ENCODE measurements at places on chromosomes 6 and 20. TPM values are rescaled to one million over a fixed set of nuclear protein-coding genes. Genes with fewer than 3 reads are reported as not detected.

GRCh38 chr6:93017213-93017612, 402.1 kb downstream of the EPHA7 start:
- peaks cover 8% of the 10 kb centered on the region for H3K27me3 ChIP-seq
- peak; percentile 30 for DNase-seq
- H3K36me3 ChIP-seq, result no peaks in the 10 kb centered on the region
- no peak overlapping the region for H3K27ac ChIP-seq
- peaks cover 20% of the 10 kb centered on the region for H3K4me1 ChIP-seq

DNA sequence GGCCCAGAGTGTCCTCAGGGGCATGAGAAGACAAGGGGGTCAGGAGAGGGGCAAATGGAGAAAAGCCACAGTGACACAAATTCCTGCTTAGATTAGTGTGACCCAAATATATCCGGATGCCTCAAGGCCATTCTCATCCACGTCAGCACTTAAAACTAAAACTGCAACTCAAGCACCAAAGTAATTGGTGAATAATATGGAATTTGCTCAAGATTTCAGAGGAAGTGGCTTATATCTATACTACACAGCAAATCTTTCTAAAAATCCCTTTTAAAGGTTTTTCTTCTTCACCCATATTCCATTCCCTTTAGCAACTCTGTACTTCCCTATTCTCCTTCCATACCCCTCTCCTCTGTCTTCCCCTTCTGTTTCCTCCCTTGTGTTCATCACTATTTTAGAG, 15.2 kb downstream of the DEF6 start:
- H3K4me3 ChIP-seq, result no peak overlapping the region
- peaks cover 8% of the 10 kb centered on the region for H3K4me1 ChIP-seq
- no peak for DNase-seq

GRCh38 chr6:37303891-37304503, 46.1 kb upstream of the TMEM217 start:
- no peak overlapping the region for H3K27ac ChIP-seq
- no peaks in the 10 kb centered on the region for H3K4me1 ChIP-seq
- H3K36me3 ChIP-seq, result peaks cover 17% of the 10 kb centered on the region
- H3K4me3 ChIP-seq, result no peak overlapping the region
- DNase-seq, result no peak

DNA sequence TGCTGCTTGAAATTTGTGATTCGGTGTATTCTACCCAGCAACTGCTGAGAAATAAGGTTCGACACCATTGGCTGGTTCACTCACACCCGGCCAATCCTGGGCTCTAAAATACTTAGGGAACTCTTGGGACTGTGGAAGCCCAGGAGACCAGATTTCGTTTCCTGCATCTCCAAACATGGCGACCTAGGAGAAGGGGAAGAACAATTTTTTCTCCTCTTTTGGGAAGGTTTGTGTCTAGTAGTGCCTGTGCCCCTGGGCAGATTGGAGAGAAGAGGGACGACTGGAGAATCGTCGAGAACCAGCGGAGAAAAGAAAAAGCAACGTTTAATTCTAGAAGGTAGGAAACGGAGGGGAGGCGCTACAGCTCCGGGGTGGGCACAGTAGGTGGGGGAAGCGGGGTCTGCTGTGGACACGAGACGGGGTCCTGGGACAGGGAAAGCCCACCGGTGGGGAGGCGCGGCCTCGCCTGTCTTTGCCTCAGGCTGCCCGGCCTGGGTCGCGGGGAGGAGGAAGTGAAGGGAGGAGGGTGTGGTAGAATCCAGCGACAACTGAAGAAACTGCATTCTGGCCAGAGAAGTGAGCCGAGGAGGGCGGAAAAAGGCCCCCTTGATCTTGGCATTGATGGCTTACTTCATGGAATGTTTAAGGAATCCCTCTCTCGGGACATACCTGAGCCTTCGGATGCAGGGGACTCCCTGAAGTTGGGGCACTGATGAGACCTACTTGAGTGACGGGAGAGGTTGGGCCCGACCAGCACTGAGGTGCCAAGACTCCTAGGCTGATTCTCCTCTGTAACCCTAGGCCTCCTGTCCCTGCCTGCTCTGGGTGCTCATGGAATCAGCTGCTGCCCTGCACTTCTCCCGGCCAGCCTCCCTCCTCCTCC, at the start of gene BTN2A1:
TSS of gene BTN2A1 (plus strand) at position 150 of the 883 bp plus-strand sequence. CDS start at position 832, 682 bp downstream.
- H3K27ac ChIP-seq, result peak within 1 kb of the TSS; percentile 99
- peaks cover 15% of the 10 kb centered on the region for H3K4me1 ChIP-seq
- peaks cover 3% of the 10 kb centered on the region for H3K27me3 ChIP-seq
- peak; percentile 70 for DNase-seq
- peaks cover 28% of the 10 kb centered on the region for H3K36me3 ChIP-seq

DNA sequence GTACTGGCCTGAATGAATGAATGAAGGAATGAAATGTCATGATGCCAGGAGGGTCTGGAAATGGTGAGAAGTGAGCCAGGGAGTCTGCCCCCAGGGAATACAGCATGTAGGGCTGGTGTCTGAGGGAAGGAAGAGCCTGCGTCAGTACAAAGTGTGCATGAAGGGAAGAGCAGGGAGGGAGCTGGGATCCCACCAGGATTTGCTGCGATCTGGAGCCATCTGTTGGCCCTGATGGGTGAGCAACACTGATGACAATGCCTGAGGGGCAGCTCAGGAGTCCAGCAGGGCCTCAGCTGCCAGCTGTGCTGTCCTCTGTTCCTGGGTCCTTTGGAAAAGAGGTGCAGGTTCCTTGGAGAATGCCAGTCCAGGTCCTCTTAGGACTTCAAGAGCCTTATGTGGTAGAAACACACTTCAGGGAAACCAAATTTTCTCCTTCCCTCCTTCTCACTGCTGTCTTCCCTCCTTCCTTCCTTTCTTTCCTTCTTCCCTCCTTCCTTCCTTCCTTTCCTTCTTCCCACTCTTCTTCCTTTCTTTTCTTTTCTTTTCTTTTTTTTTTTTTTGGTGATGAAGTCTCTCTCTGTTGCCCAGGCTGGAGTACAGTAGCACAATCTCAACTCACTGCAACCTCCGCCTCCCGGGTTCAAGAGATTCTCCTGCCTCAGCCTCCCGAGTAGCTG, 11.5 kb downstream of the BPI start:
- no peaks in the 10 kb centered on the region for H3K36me3 ChIP-seq
- no peak overlapping the region for H3K27ac ChIP-seq
- H3K27me3 ChIP-seq, result peaks cover 4% of the 10 kb centered on the region
- no peak for DNase-seq

GRCh38 chr20:40683221-40683893, 5.7 kb downstream of the MAFB start:
- peaks cover 100% of the 10 kb centered on the region for H3K27me3 ChIP-seq
- H3K4me1 ChIP-seq, result peaks cover 46% of the 10 kb centered on the region
- H3K4me3 ChIP-seq, result peak overlapping the region; percentile 83

- H3K4me1 ChIP-seq, result peaks cover 12% of the 10 kb centered on the region
- H3K27me3 ChIP-seq, result no peaks in the 10 kb centered on the region
- no peak overlapping the region for H3K4me3 ChIP-seq
- no peaks in the 10 kb centered on the region for H3K36me3 ChIP-seq
These were observed 224.5 kb downstream of the PREX1 start for GRCh38 chr20:48603116-48603818.

DNA sequence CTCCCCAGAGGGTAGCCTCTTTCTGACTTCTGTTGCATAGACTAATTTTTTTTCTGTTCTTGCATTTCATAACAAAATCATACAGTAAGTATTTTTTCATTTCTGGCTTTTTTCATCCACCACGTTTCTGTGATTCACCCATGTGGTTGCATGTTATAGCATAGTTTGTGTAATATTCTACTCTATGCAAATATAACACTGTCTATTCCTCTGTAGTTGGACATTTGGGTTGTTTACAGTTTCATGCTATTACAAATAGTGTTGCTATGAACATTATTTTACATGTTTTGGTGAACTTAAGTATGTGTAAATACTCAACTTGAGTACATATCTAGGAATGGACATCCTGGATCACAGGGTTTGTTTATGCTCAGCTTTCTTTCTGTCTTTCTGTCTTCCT, 187.2 kb upstream of the KCNG1 start:
- DNase-seq, result no peak
- peaks cover 6% of the 10 kb centered on the region for H3K27me3 ChIP-seq
- peaks cover 19% of the 10 kb centered on the region for H3K4me1 ChIP-seq
- H3K36me3 ChIP-seq, result no peaks in the 10 kb centered on the region

DNA sequence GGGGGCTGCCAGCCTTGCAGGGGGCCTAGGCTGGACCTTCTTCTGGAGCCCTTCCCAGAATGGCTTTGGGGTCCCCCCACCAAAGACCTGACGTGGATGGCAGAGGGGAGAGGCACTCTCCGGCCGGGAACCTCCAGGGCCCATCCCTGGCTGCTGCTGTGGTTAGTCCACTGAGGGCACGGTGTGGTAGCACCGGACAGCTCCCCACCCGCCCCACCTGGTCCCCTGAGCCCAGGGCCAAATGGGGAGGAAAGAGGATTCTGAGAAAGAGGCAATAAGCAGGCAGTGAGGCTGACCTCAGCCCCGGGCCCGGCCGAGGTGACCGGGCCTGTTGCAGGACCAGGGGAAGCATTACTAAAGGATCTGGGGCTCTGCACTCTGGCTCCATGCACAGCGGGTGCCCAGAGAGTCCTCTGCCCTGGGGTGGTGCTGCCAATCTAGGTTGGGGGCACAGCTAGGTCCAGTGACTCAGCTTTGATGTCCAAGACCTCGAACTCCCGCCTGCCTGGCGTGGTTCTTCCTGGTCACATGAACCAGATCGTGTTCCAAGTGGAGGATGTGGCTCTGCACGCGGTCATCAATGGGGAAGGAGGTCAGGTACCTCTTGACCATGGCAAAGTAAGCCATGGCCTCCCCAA, 2.2 kb downstream of the CENPB start:
- H3K27ac ChIP-seq, result no peak overlapping the region
- H3K27me3 ChIP-seq, result peaks cover 37% of the 10 kb centered on the region
- peaks cover 4% of the 10 kb centered on the region for H3K36me3 ChIP-seq
- peak overlapping the region; percentile 52 for H3K4me3 ChIP-seq
- no peak for DNase-seq

- no peaks in the 10 kb centered on the region for H3K27me3 ChIP-seq
- peak; percentile 97 for DNase-seq
- peak overlapping the region; percentile 72 for H3K4me3 ChIP-seq
- no peaks in the 10 kb centered on the region for H3K36me3 ChIP-seq
These were observed 11.3 kb downstream of the STMN3 start for GRCh38 chr20:63641792-63642523.

- no peaks in the 10 kb centered on the region for H3K36me3 ChIP-seq
- H3K4me3 ChIP-seq, result no peak overlapping the region
- DNase-seq, result no peak
- no peak overlapping the region for H3K27ac ChIP-seq
These were observed 570 bp downstream of the RAB44 start for GRCh38 chr6:36698196-36698595.

GRCh38 chr20:50186151-50186885, 4.3 kb upstream of the CEBPB start:
- peaks cover 21% of the 10 kb centered on the region for H3K4me1 ChIP-seq
- H3K27me3 ChIP-seq, result peaks cover 19% of the 10 kb centered on the region
- H3K36me3 ChIP-seq, result no peaks in the 10 kb centered on the region

GRCh38 chr20:3307078-3307477, 68.1 kb upstream of the SLC4A11 start:
- H3K27ac ChIP-seq, result no peak overlapping the region
- peaks cover 8% of the 10 kb centered on the region for H3K4me1 ChIP-seq
- peaks cover 2% of the 10 kb centered on the region for H3K36me3 ChIP-seq
- no peaks in the 10 kb centered on the region for H3K27me3 ChIP-seq
- H3K4me3 ChIP-seq, result no peak overlapping the region

GRCh38 chr20:53742685-53743081, 149.0 kb upstream of the ZNF217 start:
- H3K4me1 ChIP-seq, result peaks cover 57% of the 10 kb centered on the region
- no peaks in the 10 kb centered on the region for H3K27me3 ChIP-seq
- no peaks in the 10 kb centered on the region for H3K36me3 ChIP-seq
- H3K27ac ChIP-seq, result peak overlapping the region; percentile 33
- no peak overlapping the region for H3K4me3 ChIP-seq

DNA sequence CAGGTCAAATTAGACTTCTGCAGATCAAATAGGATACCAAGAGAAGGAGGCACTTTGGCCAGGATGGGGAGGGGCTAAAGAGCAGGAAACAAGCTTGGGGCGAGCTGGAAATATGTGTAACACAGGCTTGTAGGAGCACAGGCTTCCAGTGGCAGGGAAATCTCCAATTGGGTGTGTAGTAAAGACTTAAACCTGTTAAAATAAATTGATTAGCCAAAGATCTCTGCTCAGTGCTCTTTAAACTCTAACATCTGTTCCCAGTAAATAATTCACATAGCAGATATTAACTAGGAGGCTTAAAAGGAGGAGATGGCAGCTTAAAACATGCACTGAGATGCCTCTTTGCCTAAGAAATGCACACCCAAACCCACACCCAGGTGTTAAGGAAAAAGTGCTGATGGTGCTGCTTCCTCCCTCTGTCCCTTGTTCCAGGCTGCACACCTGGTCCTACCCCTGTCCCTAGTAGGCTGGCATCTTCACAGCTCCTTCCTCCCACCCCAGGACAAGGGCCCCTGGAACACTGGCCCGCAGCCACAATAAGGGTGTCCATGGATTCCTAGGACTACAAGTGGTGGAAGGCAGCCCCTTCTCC, 93.5 kb upstream of the MLN start:
- no peak for DNase-seq
- no peak overlapping the region for H3K4me3 ChIP-seq
- no peaks in the 10 kb centered on the region for H3K27me3 ChIP-seq
- H3K27ac ChIP-seq, result no peak overlapping the region
- H3K36me3 ChIP-seq, result no peaks in the 10 kb centered on the region

GRCh38 chr6:73823046-73823735, 127.2 kb downstream of the CD109 start:
- H3K4me3 ChIP-seq, result no peak overlapping the region
- no peaks in the 10 kb centered on the region for H3K4me1 ChIP-seq
- no peak overlapping the region for H3K27ac ChIP-seq
- DNase-seq, result no peak

- DNase-seq, result no peak
- peaks cover 5% of the 10 kb centered on the region for H3K36me3 ChIP-seq
- H3K4me3 ChIP-seq, result peak overlapping the region; percentile 16
- H3K27me3 ChIP-seq, result peaks cover 17% of the 10 kb centered on the region
- peaks cover 89% of the 10 kb centered on the region for H3K4me1 ChIP-seq
These were observed 3.3 kb downstream of the SNAI1 start for GRCh38 chr20:49986049-49986448.

DNA sequence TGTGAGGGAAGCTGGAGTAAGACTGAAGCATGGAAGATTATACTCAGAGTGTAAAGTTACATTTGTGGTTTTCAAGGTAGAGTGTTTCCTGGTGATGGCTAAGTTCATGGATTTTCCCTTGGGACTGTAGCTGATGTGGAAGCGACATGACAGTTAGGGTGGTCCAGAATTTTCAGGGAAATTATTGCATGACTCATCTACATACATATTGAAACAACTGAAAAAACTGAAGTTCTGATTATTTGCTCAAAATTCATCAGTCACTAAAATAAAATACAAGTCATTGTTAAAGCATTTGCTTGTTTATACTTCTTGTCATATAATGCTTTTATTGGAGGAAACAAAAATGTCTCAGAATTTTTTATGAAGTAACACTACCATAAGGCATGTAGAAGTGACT, 700.0 kb downstream of the RFPL4B start:
- DNase-seq, result no peak
- no peaks in the 10 kb centered on the region for H3K27me3 ChIP-seq
- H3K27ac ChIP-seq, result no peak overlapping the region
- no peak overlapping the region for H3K4me3 ChIP-seq

The ZNF391 gene
- 9.4 TPM for total RNA-seq

The DNAH8 gene
- total RNA-seq, result not detected

The NTSR1 gene
- 0.57 TPM for total RNA-seq

The RNF144B gene
- total RNA-seq, result 8.2 TPM

All from WTC11 (cell line).